ENCODE measurements at places on chromosomes 16 and 17.

DNA sequence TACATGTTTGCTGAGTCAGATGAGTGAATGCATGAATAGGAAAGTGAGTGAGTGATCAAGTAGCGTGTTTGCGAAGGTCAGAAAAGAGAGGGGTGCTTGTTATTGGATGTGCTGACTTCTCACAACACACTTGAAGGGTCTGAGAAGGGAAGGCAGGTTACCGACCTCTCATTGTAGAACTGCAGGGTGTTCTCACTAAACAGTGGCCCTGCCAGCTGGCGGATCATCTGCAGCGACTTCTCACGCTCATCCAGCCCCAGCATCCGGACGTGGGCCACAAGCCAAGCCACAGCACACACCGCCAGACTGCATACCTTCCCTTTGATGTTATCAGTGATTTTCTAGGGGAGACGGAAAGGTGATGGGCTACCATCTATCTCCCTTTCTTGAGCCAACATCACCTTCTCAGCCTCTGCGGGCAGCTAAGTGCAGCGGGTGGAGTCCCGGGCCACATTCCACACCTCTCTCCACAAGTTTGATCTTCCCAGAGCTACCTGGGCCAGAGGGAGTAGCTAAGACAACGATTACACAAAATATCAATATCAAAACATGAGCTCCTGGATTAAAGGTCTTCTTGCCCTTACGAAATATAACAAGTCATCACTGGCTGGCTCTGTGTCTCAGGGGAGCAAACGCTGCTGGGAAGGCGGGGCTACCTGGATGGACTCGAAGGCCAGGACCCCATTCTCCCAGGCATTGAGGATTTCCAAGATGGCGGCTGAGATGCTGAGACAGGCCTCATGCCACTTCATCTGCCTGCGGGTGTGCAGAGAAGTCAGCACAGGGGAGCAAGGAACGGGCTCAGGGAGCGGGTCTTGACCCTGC is 11.0 kb downstream of the CSF3 start:
- no peak for DNase-seq

- DNase-seq: no peak
These were observed 1931.9 kb downstream of the TP53TG3F start for GRCh38 chr16:35391328-35391727.

- peak; percentile 60 for DNase-seq
These were observed 24.0 kb upstream of the VPS4A start for GRCh38 chr16:69286941-69287713.

DNA sequence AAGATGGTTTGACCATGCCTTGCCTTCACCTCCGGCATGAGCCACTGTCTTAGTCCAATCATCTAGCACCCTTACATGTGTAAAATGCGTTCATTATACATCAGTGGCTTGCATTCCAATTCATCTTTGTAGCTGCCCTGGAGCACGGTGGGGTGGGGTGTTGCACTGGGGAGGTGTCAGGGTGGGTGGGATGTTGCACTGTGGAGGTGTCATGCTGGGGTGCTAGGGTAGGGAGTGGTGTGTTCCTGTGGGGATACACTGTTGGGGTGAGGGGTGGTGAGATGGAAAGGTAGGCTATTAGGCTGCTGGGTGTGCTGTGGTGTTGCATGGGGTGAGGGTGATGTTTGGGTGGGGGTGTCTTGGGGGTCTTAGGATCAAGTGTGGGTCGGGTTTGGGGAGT is 47.0 kb downstream of the NLRC5 start:
- no peak for DNase-seq

DNA sequence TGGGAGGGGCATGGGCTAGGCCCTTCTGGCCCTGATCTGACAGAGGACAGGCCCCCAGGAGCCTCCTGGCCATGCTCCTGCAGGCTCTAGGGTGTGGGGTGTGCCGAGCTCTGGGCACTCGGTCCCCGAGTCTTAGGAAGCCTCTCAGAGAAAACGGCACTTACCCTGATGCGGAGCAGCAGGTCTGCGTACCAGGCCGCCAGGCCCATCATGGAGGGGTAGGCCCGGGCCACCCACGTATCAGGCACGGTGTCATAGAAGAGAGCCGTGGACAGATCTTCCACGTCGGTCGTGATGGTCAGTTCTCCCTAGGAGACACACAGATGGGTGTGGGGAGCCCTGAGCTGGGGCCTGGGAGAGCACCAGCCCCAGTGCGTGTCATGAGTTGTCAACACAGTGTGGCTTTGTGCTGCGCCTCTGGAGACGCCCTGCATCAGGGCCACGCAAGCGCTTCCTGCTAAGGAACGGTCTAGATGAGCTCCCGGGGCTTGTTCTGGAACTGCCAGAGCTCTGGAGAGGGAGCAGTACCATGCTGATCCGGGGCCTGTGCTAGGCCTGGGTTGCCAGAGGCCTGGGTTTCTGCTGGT is 47.9 kb downstream of the PGS1 start:
- DNase-seq: no peak

DNA sequence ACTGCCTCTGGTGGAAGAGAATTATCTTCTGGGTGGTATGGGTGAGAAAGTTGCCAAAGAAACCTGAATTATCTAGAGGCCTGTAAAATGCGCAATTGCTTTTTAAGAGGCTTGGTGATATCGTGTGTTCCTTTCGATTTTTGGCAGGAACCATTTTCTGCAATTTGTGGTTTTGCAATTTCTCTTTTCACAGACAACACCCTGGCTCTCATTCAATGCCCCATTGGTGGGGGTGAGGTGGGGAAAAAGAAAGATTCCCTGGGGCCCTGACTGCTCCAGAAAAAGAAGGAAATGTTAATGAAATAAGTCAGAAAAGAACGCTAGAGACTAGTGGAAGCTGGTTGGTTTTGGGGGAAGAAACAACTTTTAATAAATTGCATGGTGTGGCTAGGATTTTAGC is 77.4 kb downstream of the ANKFN1 start:
- no peak for DNase-seq

- DNase-seq: no peak
These were observed 365.4 kb upstream of the TNRC6C start for GRCh38 chr17:77593081-77593480.

DNA sequence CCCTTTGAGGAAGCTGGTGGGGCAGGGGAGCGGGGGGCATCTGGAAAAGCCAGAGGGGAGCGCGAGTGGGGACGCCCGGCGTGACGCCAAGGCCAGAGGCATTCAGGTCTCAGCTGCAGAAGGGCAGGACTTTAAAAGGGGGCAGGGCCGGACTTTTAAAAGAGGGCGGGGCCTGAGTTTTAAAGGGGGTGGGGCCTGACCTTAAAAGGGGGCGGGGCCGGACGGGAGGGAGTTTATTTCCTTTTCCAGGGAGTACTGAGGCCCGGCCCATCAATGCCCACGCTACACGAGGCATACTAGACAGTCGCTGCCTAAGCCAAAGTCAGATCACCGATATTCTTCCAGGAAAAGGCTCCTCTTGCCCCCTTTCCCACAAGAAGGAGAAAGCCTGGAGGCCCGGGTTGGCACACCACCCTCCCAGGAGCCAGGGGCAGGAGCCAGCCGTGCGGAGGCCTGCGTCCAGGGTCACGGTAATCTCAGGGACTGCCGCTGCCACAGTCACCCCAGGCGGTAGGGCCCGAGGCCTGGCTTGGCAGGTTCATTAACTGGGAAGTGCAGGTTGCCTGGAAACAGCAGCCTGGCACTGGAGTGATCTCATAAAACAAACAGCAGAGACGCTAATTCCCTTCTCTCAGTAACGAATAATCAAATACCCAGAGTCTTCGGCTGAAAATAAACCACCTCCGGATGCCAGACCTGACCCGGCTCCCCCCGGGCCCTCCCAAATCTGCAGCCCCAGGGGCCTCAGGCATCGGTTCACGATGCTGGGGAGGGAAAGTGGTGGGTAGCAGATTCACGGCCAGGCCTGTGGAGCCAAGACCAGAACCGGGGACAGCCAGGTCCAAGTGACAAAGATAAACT is 90.7 kb downstream of the TIMM22 start:
- DNase-seq: no peak

DNA sequence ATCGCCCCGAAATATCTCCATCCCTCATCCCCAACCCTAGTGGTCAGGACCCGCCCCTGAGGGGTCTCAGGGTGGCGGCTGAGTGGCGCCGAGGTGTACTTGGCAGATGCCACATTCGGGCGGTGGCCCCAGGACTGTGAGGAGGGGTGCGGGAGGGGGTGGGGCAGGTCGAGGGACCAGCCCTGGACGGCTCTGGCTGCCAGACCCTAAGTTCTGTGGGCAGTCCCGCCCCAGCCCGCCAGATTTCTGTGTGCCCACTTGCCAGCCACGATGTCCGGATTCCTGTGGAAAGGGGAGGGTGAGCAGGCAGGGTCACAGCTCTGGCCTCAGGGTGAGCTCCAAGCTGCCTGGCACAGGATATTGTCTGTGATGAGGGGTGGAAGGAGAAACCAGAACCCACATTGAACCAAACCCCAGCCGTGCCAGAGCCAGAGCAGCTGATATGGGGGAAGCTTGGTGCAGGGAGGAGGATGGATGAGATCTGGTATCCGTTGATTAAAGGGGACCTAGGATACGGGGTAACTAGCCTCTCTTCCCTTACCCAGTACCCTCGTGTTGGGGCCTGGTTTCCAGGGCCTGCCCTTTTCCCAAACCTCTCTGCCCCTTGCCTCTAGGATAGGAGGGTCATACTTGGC is 1.1 kb upstream of the CHAD start:
- no peak for DNase-seq

GRCh38 chr16:74073456-74073855 is 223.2 kb upstream of the PSMD7 start:
- no peak for DNase-seq

GRCh38 chr16:2029350-2029749 is 2.6 kb downstream of the NHERF2 start:
- no peak for DNase-seq

DNA sequence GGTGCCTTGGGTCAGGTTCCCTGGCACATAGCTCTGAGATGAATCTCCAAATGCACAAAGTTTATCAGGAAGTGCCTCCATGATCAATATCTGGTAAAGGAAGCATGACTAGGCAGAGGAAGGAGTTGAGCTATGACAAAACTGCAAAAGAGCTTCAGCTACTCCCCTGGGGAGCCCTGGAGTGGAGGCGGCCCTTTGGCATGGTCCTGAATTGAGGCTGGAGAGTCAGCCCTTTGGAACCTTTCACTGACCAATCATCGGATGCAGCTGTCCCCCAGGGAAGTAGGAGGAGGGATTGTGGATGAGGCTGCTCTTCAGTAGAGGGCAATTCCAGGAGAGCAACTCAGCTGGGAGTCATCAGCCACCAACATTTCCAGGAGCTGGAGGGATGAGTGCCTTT is 46.1 kb upstream of the NLRP1 start:
- DNase-seq: no peak

- no peak for DNase-seq
These were observed 68.0 kb downstream of the AMFR start for GRCh38 chr16:56357241-56357764.

GRCh38 chr16:70752426-70752825 is 48.5 kb downstream of the VAC14 start:
- DNase-seq: no peak

- DNase-seq: no peak
These were observed 93.3 kb downstream of the CMIP start for GRCh38 chr16:81537721-81538561.

- no peak for DNase-seq
These were observed 21.7 kb upstream of the CDH13 start for GRCh38 chr16:82605076-82605475.

DNA sequence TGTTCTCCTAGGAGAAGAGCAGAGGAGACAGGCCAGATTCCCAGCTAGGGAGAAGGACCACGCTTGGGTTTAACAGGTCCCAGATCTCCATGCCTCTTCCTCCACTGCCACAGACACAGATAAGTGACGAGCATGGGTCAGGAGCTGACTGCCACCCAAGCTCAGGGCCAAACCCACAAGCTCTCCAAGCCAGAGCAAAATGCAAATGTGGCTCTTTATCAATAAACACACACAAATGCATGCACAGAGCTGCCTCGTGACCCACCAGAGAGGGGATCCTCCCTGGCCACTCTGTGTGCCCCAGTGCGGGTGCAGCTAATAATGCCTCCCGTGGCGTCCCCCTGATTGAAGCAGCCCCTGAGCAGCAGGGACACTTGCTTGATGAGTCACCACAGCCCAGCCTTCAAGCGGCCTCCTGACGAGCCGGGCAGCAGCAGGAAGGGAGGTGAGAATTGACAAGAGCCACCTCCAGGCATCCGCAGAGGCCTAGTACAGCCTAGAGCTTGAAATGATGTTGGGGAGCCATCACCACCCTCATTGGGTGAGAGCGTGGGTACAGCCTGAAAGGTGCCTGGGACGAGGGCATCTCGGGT is 143.9 kb downstream of the CCDC182 start:
- no peak for DNase-seq
